Dermis blood vessel endothelial cell (primary cell): ENCODE measurements at places on chromosomes 13 and 19. TPM values are rescaled to one million over a fixed set of nuclear protein-coding genes. Genes with fewer than 3 reads are reported as not detected.

Gene MRPL54
- total RNA-seq, result 30.3 and 55.8 TPM in 2 replicates

Gene USHBP1
- total RNA-seq, result 48.6 and 75.9 TPM in 2 replicates

Gene ELANE
- total RNA-seq, result not detected in 2 replicates

Gene DDX39A
- total RNA-seq, result 104 and 123 TPM in 2 replicates

Gene PDX1
- total RNA-seq, result not detected in 2 replicates

DNA sequence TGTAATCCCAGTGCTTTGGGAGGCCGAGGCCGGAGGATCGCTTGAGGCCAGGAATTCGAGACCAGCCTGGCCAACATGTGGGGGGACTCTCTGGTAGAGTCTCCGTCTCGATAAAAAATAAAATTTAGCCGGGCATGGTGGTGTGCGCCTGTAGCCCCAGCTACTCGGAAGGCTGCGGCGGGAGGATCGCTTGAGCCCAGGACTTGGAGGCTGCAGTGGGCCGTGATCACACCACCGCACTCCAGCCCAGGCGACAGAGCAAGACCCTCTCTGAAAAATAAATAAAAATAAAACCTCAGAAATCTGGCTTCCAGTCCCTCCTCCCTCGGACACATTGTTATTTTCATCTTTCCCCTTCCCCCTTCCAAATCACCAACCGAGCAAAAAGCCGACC, 332 bp downstream of the IRGQ start:
- DNase-seq, result no peak

GRCh38 chr19:51089786-51090185, 7.1 kb upstream of the KLK14 start:
- DNase-seq, result no peak

DNA sequence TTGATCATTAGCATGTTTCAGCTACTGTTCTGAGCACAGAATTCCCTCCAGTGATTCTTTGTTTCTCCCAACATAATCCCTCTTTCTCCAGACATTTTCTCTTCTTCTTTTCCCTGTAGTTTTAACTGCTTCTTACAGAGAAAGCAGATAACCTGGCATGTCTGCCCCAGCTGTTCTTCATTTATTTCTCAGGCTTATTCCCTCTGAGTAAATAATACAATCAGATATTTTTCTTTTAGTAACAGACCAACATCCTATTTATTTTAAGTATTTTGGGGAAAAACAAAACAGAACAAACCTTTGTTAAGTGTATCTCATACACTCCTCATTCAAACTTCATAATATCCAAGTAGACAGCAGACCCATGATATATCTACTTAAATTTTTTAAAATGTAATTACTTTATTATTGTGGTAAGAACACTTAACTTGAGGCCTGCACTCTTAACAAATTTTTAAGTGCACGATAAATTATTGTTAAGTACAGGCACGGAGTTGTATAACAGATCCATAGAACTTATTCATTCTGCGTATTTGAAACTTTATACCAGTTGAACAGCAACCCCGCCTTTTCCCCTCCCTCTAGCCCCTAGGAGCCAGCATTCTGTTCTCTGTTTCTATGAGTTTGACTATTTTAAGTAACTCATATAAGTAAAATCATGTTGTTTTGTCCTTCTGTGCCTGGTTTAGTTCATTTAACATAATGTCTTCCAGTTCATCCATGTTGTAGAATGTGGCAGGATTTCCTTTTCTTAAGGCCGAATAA, 540.0 kb downstream of the LMO7 start:
- DNase-seq, result no peak

DNA sequence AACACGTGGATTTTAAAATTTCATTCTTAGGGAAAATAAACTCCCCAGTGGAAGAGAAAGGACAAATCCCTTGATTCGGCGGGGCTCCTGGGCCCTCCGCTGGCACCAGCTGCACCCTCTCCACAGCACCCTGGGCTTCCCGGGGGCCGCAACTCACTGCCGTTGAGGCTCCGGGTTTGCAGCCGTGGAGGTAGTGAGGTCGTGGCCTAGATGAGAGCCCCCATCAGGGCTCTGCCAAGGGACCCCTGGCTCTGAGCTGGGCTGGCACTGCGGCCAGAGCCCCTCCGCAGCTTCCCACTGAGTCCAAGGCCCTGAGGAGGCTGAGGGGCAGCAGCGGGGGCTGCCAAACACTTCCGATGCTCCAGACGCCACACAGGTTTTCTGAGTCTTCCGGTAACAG, 133.7 kb upstream of the MCF2L start:
- DNase-seq, result no peak

GRCh38 chr19:49475191-49475917, 1.3 kb downstream of the FLT3LG start:
- no peak for DNase-seq

DNA sequence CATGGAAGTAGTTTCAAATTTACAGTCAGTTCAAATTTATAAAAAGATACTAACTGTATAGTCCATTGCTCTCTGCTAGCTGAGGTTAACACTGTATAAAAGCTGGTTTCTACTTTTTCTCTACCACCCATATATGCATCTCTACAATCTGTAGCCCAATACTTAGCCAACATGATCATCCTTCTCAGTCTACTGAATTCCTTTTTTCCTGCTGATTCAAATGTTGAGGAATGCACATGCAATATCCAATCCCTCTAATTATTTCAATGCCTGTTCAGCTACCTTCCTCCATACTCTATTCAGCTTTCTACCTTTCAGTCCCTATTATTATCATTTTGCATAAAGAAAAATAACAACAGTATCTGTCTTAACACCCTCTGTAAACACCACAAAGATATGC, 15.6 kb downstream of the KPNA3 start:
- DNase-seq, result no peak

DNA sequence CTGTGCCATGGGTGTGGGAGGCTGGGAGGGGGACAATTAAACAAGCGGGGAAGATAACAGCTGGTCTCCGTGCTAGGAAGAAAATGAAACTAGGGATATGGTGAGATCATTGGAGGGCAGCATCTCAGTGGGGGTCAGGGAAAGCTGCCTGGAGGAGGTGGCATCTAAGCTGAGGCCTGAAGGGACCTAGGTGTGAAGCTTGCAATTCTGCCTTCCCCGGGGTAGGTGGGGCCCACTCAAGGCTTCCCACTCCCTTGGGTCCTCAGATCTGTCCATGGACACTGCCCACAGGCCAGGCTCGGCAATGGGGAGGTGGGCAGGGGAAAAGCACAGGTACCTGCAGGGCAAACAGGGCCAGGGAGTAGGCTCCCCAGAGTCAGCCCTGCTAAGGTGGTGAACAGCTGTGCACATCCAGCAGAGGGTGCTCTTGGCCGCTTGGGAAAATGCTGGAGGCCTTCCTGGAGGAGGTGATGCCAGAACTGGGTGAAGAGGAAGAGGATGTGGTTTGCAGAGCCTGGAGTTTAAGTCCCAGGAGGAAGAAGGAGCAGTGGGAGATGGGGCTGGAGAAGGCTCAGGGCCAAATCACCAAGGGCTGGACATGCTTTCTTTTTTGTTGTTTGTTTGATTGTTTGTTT, 25.7 kb upstream of the CCNE1 start:
- no peak for DNase-seq

DNA sequence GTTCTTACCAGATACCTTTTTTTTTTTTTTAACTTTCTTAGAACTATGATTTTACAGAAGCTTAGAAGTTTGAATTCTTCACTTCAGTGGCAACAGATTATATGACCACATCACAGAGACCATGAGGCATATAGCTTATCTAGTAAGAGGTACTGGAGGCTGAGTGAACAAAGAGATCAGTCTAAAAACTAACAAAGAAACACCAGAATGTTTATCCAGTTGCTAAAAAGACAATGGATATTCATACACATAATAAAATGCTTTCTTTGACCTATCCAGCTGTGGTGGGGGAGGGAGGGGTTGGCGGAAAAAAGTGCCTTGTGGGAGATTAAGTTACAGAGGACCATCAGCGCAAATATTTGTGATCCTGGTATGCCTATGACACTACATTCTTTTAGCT, 34.7 kb upstream of the SLITRK6 start:
- DNase-seq, result no peak
